Activated CD8-positive, alpha-beta memory T cell treated with anti-CD3 and anti-CD28 coated beads, Interleukin-2, amount 10 ng/mL, durations not matched to agents 7 days and 5 days (primary cell): ENCODE measurements at places on chromosomes 12 and 14.

- no peak overlapping the region for H3K27ac ChIP-seq
- peaks cover 2% of the 10 kb centered on the region for H3K27me3 ChIP-seq
Observed at GRCh38 chr12:15662303-15662980, 126.7 kb downstream of the EPS8 start.

DNA sequence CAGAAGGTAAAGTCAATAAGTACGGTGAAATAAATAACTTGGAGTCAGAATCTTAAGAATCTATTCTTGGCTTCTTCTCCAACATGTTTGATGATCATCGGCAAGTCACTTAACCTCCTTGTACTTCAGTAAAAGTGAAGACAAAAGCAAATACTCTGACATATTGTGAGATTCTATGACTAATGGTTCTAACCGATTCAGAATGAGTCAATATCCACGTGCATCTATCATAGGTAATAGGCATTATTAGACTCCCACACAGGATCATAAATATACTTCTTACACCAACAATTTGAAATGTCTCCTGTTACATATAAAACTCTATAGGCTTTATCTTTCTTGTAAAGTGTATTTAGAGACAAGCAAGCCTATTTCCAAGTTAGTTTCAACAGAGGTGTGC, 144.4 kb upstream of the ATXN7L3B start:
- H3K4me3 ChIP-seq: no peak overlapping the region
- H3K27ac ChIP-seq: no peak overlapping the region
- no peak for DNase-seq
- H3K4me1 ChIP-seq: no peaks in the 10 kb centered on the region
- H3K27me3 ChIP-seq: no peaks in the 10 kb centered on the region
- H3K36me3 ChIP-seq: no peaks in the 10 kb centered on the region

- H3K27me3 ChIP-seq: no peaks in the 10 kb centered on the region
- no peak overlapping the region for H3K27ac ChIP-seq
- no peaks in the 10 kb centered on the region for H3K4me1 ChIP-seq
- no peaks in the 10 kb centered on the region for H3K36me3 ChIP-seq
- no peak for DNase-seq
Observed at GRCh38 chr12:59298296-59298695, 297.5 kb upstream of the SLC16A7 start.

DNA sequence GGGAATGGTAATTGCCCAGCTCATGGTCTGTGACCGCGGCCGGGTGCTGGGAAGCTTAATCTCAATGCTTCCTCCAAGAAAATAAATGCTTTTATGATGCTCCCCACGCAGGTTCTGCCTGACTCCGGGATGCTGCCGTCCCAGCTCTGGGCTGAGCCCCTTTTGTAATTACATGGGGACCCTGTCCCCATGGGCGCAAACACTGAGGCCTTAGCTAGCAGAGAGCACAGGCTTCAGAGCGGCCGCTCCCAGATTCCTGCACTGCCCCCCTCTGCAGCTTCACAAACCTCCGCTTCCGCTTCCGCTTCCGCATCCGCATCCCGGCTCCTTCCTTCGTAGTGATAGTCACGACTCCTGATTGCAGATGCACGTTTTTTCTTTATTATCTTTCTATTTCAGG, 129.5 kb downstream of the KIF26A start:
- H3K36me3 ChIP-seq: no peaks in the 10 kb centered on the region
- no peak overlapping the region for H3K27ac ChIP-seq
- H3K27me3 ChIP-seq: no peaks in the 10 kb centered on the region
- H3K4me3 ChIP-seq: no peak overlapping the region
- DNase-seq: no peak

GRCh38 chr14:75905147-75905904, 76.5 kb downstream of the TGFB3 start:
- H3K4me3 ChIP-seq: no peak overlapping the region
- no peaks in the 10 kb centered on the region for H3K27me3 ChIP-seq
- no peak overlapping the region for H3K27ac ChIP-seq
- no peaks in the 10 kb centered on the region for H3K4me1 ChIP-seq
- no peaks in the 10 kb centered on the region for H3K36me3 ChIP-seq

DNA sequence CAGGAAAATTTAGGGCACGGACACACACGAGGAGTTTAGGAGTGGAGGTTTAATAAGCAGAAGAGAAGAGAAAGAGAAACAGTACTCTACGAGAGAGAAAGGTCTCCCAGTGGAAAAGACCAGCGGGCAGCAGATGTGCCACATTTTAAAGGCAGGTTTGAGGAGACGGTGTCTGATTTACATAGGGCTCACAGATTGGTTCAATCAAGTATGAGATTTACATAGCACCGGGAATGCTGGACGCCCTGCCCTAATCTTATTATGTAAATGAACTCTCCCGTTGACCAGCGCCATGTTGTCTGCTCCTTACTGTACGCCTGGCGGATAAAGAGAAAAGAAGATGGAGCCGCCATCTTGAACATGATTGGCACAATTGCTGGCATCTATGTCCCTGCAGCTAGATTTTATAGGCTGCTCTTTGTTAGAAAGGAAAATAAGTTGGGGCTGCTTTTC, 17.9 kb downstream of the NFKBIA start:
- no peak for DNase-seq
- H3K36me3 ChIP-seq: no peaks in the 10 kb centered on the region
- H3K4me3 ChIP-seq: no peak overlapping the region
- H3K27ac ChIP-seq: no peak overlapping the region
- peaks cover 8% of the 10 kb centered on the region for H3K4me1 ChIP-seq

DNA sequence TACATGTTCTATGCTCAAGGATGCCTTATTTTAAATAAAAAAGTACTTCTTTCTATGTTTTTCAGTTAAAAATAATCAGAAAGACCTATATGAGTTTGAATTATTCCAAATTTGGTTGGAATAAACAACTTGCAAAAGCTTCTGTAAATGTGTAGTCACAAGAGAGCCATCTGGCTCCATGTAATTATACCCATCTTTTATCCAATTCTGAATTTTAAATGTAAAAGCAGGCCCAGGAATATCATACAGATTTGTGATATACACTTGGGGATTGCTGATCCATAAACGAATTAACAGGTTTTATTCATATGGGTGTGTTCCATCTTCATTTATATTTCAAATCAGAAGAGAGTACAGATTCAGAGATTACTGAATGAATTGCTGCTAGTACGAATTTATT, 329.2 kb upstream of the LRFN5 start:
- no peak overlapping the region for H3K4me3 ChIP-seq
- no peaks in the 10 kb centered on the region for H3K27me3 ChIP-seq
- no peak overlapping the region for H3K27ac ChIP-seq
- no peaks in the 10 kb centered on the region for H3K4me1 ChIP-seq
- no peaks in the 10 kb centered on the region for H3K36me3 ChIP-seq

- no peak for DNase-seq
- no peaks in the 10 kb centered on the region for H3K4me1 ChIP-seq
- H3K27me3 ChIP-seq: no peaks in the 10 kb centered on the region
- no peaks in the 10 kb centered on the region for H3K36me3 ChIP-seq
- no peak overlapping the region for H3K4me3 ChIP-seq
- H3K27ac ChIP-seq: no peak overlapping the region
Observed at GRCh38 chr14:76232800-76233199, 81.1 kb downstream of the GPATCH2L start.

GRCh38 chr12:48296586-48297282, 54.0 kb downstream of the ZNF641 start:
- H3K27me3 ChIP-seq: peaks cover 18% of the 10 kb centered on the region
- H3K27ac ChIP-seq: no peak overlapping the region
- H3K4me3 ChIP-seq: peak overlapping the region; percentile 51
- DNase-seq: peak; percentile 68
- no peaks in the 10 kb centered on the region for H3K36me3 ChIP-seq

DNA sequence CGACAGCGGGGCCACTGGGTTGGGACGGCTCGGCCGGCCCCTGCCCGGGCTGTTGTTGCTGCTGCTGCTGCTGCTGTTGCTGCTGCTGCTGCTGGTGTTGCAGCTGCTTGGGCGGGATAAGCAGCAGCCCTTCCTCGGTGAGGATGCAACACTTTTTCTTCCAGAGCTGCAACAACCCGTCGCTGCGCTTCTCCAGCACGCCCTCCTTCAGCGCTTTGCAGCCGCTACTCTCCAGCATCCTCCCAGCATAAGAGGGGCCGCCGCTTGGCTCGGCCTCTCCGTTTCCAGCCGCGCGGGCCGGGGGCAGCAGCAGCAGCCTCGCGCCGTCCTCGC, 529 bp downstream of the PHLDA1 start:
- peaks cover 62% of the 10 kb centered on the region for H3K4me1 ChIP-seq
- no peak for DNase-seq
- H3K36me3 ChIP-seq: peaks cover 44% of the 10 kb centered on the region
- peak overlapping the region; percentile 89 for H3K4me3 ChIP-seq
- peaks cover 4% of the 10 kb centered on the region for H3K27me3 ChIP-seq

- no peaks in the 10 kb centered on the region for H3K27me3 ChIP-seq
- no peak overlapping the region for H3K4me3 ChIP-seq
Observed at GRCh38 chr14:78683206-78683605, 513.0 kb downstream of the NRXN3 start.
